GM19239 (cell line): ENCODE measurements at places on chromosomes 2 and 18.

- DNase-seq: no peak
Observed at GRCh38 chr18:21284540-21284939, 42.5 kb downstream of the GREB1L start.

DNA sequence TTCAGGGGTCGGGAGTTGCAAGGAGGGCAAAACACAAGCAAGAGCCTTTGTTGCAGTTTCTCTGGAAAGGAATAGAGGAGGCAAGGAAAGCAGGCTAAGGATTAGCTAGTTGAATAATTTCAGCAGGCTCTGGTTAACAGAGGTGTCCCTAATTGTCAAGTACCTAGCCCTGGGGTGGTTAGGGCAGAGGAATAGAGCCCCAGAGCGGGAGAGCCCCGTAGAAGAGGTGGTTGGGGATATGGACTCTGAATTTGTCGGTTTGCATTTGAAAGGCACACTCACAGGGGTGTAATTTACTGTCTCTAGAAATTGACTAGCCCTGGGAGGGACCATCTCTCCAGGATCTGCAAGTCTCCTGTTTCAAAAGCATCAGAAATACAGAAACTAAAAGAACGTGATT, 1030.2 kb downstream of the TMEM182 start:
- DNase-seq: no peak

- no peak for DNase-seq
Observed at GRCh38 chr2:26649992-26650712, 9.0 kb upstream of the CIB4 start.

DNA sequence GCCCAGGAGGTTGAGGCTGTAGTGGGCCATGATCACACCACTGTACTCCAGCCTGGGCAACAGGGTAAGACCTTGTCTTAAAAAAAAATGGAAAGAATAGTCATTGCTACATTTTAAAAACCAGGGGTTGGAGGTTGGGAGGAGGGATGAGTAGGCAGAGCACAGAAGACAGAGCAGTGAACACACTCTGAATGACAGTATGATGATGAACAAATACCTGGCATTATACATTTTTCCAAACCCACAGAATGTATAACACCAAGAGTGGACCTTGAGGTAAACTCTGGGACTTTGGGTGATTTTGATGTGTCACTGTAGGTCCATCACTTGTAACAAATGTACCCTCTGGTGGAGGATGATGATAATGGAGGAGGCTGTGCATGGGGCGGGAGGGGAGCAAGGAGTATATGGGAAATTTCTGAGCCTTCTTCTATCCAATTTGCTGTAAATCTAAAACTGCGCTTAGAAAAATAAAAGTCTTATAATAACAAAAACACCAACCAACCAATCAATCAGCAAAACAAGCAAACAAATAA, 111.4 kb upstream of the PGAP1 start:
- no peak for DNase-seq

GRCh38 chr2:111035830-111036441, 84.8 kb upstream of the BCL2L11 start:
- no peak for DNase-seq

DNA sequence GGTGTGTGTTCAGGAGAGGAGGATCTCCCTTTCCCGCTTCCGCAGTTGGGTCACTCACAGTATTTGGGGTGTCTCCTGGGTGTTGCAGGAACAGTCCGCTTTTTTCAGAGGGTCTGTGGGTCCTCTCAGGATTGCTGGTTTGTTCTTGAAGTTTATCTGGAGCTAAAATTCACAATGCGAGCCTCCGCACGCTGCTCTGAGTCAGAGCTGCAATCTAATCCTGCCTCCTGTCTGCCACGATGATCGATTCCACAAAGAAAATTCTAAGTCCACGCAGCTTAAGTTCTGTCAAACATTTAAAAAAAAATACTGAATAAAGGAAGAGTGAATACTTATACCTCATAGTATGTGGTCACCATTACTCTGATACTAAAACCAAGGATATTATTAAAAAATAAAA, 76.5 kb downstream of the RAD51AP2 start:
- no peak for DNase-seq

DNA sequence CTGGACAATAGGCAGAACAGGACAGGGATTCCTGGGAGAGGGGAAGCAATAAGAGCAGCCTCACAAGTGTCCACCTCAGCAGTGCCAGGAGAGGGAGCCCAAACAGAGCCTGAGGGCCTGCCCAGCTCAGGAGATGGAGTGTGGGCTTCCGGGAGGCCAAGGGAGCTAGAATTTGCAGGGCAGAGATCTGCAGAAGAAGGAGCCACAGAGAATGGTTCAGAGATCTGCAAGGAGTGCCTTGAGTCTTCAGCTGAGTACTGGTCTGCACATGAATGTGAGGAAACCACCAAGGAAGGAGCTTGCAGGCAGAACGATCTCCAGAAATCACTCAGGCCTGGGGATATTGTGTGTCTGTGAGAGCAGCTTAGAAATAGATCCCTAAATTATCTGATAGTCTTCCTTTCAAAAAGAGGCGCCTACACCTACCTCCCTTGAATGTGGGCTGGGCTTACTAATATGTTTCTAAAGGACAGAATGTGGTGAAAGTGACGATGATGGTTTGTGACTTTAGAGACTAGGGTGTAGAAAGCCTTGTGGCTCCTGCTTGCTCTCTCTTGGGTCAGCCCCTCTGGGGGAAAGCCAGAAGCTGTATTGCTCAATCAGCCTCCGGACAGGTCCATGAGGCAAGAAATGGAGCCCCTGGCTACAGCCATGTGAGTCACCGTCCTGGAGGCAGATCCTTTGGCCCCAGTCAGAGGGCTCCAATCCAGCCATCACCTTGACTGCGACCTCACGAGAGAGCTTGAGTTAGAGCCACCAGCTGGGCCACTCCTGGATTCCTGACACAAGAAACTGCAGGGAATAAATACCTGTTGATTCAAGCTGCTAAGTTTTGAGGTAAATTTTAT, 7.6 kb upstream of the LPIN1 start:
- DNase-seq: no peak

DNA sequence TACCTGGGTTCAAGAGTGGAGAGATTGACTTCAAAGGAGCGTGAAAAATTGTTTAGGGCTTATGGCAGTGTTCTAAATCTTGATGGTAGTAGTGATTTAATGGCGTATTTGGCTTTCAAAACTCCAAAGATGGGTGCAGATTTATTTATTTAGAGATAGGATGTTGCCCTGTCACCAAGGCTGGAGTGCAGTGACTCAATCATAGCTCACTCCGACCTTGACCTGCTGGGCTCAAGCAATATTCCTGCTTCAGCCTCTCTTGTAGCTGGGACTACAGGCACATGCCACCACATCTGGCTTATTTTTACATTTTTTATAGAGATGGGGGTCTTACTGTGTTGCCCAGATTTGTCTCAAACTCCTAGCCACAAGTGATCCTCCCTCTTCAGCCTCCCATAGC, 52.5 kb downstream of the FAM117B start:
- no peak for DNase-seq

DNA sequence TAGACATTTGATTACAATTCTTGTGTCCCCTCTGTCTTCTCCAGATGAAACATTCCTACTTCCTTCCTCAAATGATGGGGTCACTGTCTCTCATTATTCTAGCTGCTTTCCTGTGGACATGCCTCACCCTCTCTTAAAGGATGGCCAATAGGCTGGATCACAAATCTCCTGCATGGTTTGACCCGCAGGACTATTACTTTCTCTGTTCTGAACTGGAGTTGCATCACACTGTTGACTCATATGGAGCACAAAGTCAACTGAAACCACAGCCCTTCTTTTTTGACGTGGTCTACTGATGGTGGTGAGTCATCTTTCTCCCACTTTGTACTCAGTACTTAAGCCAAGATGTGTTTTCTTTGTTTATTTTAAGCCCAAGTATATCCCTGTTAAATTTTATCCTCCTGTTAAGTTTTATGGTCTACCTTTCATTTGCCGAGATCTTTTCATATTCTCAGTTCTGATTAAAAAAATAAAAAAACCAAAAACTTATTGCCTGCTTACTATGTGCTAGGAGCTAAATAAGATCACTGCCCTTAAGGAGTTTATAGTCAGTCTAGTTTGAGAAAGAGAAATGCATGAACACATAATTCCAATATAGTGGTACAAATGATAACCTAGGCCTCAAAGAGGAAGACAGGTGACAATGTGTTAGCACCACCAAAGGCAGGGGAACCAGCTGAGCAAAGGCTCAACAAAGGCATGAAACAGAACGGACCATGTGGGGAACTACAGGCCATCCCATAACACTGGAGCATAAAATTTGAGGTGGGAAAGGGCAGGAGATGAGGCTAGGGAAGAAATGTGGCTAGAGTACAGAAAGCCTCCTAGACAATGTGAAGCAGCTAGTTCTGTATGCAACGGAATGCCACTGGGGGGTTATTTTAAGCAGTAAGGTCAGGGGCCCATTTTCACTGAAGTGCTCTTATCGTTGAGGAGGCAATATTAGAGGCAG, 67.6 kb upstream of the ZFP36L2 start:
- peak; percentile 77 for DNase-seq

DNA sequence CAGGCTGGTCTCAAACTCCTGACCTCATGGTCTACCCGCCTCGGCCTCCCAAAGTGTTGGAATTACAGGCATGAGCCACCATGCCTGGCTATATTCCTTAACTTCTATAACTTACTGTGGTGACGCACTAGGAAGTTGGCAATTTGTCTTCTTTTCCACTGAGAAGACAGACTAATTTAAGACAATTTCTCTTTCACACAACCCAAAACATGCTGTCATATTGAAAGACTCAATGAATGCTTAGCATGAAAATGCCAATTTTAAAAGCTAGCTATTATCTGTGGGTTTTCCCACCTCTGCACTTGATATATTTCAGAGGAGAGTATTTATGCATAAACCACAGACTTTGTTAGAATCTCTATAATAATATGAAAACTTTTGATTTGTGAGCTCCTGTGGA, 84.5 kb downstream of the ERBB4 start:
- DNase-seq: no peak

DNA sequence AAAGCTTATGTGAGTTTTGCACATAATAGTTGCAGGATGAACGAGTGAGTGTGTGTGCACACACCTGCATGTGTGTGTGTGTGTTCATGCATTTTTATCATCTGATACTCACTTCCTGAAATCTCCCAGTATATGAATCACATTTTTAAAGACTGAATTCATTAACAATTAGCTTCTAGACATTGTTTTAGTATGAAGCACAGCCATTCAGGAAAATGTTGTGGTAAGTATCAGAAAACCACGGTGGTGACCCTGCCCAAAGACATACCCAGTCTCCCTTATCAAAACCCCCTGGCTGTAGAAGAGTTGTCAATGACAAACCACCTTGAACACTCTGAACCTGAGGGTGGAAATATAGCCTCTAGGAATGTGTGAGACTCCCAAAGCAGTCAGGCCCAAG, 220.8 kb downstream of the ALK start:
- DNase-seq: no peak

DNA sequence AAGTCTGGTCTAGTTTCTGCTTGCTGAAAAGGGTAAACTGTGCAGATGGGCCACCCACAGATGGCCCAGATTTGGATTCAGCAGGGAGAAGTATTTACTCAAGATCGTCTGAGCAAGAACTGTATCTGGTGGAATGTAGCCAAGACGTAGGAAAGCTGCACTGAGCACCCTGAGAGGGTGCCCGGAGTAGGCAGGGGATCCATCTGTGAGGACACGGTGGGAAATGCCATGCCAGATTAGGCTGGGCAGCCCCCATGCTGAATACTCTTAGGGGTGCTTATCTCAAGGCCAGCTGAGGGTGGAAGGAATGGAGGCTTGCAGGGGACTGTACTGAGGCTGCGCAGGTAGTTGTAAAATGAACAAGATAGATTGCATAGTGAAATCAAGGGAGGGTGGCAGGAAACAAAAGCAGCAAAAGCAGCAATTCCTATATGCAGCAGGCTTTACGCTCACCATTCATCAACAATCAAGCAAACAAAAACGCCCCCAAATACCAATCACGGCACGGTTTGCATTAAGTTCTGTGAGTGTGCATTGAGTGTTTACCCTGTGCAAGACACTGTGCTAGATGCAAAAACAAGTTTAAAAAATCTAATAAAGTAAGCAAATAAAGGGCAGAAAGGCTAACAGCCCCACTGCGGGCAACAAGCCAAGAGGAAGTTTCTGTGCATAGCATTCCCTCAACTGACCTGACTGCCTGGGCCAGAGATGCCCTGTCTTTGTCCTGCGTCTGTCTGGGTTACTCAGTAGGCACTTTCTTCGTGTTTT, 32.2 kb upstream of the LPIN2 start:
- DNase-seq: no peak

DNA sequence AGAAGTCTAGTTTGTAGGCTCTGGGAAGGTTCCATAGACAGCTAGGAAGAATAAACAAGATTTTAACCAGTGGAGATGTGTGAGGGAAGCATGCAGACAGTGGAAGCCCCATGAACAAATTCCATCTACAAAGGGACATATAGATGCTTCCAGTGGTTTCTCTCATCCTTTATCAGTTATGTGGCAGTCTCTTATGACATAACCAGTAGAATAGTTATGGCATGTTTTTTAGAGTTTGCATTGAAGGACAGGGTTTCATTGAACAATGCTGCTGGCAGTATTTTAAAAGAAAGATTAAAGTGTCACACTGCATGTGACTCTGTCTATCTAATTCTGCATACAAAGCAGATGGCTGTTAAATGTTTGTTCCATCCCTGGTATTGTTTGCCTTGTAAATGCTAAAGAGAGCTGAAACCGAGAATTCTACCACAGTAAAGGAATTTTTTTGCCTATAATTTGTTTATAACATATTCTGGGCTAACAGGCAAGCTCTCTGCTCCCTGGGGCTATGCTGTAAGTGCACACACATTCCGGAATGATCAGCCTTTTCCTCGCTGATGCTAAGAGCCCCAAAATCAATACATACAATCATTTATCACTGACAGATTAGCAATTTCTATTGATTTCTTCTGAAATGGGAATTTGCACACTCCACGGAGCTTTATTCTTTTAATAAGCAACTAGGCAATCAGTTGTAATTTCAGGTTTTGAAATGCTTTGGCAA, 76.8 kb upstream of the PELI1 start:
- no peak for DNase-seq
